ENCODE measurements at places on chromosomes 7 and 10.

DNA sequence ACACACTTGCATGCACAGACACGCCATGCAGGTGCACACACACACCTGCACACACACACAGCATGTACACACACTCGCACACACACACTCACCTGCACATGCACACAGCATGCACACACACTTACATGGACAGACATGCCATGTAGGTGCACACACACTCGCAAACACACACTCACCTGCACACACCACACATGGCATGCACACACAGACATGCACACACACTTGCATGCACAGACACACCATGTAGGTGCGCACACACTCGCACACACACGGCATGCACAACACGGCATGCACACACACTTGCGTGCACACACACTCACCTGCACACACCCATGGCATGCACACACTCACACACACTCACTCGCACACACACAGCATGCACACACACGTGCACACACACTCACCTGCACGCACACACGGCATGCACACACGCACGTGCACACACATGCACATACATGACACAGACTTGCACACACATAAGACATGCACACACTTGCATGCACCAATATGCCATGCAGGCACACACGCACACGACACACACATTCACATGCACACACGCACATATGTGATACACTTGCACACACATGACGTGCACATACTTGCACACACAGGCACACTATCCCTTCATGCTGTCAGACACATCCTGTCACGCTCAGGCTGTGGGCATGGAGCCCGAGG, 56.8 kb downstream of the INSIG1 start:
- DNase-seq: no peak

GRCh38 chr7:156764016-156764669, 123.6 kb downstream of the RNF32 start:
- no peak for DNase-seq

GRCh38 chr10:120988751-120989150, 137.6 kb downstream of the WDR11 start:
- no peak for DNase-seq

- DNase-seq: no peak
These were observed 320.8 kb downstream of the PRPF18 start for GRCh38 chr10:13907570-13907969.

DNA sequence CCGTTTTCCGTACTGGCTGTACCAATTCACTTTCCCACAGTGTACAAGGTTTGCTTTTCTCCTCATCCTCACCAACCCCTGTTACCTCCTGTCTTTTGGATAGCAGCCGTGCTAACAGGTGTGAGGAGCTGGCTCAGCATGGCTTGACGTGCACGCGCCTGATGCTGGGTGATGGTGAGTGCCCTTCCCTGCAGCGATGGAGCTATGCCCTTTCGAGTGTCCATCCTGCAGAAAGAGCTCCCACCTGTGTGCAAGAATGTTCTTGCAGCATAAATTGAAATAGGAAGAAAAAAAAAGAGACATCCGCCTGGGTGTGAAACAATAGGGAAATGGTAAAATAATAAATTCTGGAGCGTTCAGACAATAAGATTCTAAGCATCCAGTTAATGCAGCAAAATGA, 9.5 kb upstream of the UBE3C start:
- no peak for DNase-seq

- no peak for DNase-seq
These were observed 123.2 kb downstream of the ST7 start for GRCh38 chr7:117076426-117076943.

- no peak for DNase-seq
These were observed 108.3 kb downstream of the ANK3 start for GRCh38 chr10:60281331-60281730.

GRCh38 chr7:91007371-91007770, 256.9 kb upstream of the FZD1 start:
- no peak for DNase-seq

DNA sequence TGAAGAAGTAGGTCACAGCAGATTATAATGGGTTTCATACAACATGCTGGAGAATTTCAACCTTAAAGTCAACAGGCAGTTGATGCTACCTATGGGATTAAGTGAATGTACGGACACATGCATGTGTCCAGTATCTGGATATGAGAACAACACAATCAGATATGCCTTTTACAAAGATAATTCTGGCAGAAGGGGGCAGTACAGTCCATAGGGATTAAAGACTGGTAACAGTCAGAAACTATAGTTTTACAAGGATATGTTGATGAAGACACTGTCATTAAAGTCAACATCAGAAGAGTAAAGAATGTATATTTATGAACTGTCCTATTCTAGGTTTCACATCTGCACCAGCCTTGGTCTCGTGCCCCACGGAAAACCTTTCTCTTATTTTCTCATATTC, 41.5 kb downstream of the ANKMY2 start:
- no peak for DNase-seq

GRCh38 chr7:85070967-85071628, 115.8 kb downstream of the SEMA3D start:
- no peak for DNase-seq

DNA sequence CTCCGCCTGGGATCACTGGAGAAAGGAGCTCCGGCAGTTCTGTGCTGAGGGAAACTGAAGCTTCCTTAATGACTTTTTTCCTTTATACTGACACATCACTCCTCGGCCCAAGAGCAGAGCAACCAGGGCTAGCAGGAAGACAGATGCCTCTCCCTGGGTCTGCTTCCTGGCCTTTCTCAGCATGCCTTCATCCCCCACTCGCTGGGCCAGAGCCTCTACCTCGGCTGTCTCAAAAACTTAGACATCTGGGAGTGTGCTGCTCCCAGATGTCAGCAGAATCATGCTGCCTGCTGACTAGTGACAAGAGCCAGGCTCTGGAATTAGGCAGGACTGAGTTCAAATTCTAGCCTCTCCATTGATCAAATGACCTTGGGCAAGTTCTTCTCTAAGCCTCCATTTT, 24.4 kb upstream of the LRRC4 start:
- DNase-seq: no peak

GRCh38 chr7:107779647-107780099, 23.4 kb downstream of the SLC26A3 start:
- no peak for DNase-seq

GRCh38 chr10:93757136-93757535, 600 bp upstream of the LGI1 start:
- DNase-seq: no peak

DNA sequence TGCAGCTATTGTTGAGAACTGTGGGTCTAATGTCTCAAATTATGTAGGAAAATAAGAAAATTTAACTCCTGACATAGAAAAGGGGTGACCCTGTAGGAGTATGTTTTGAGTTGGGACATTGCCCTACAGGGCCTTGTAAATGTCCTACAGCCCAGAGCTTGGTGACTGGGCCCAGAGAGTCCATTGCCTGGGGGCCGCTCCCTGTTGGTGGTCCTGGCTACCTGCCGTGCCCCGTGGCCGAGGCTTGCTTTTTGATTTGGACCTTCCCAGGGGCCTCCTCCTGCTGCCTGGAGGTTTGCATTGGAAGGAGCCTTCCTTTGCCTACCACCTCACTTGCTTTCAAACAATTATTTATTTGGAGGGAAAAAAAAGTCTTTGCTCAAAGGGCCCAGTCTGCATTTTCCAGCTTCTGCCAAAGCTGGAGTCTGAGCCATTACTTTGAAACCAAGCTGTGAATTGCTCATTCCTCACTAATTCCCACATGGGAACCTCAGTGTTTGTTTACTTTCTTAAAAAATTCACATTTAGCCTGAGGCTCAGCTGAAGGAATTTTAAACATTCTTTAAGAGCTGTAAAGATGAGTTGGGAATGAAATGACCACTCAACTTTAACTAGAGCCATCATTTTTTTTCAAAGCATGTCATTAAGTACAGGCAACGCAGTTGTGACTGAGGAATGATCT, 355.0 kb downstream of the GLRX3 start:
- no peak for DNase-seq

GRCh38 chr7:17849504-17849903, 90.8 kb downstream of the SNX13 start:
- no peak for DNase-seq

DNA sequence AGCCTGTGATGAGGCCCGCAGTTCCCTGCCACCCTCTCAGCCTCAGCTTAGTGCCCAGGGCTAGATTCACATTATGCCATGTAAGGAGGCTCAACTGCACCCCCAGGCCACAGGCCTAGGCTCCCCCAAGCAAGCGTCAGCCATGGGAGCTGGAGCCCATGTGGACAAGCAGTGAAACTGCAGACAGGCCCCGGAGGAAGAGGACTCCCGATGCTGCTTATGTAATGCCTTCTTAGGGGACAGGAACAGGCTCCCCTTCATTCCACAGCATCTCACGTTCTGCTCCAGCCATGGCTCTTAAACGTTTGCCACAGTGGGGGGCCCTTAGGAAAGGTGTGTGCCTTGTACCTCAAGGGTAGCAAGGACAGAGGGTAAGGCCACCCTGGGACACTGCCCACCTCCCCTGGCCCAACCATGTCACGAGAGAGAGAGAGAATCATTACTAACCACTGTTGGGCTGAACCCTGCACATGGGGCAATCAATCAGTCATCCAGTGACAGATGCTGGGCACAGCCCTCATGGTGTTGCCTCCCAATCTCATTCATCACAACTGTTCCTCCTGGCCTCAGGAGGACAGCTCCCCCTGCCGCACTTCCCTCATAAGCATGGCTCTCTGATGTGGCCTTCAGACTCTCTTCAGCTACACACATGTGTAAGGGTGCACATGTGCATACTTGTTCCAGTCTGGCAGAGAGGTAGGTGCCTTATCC, 263.0 kb downstream of the GRID1 start:
- DNase-seq: no peak

GRCh38 chr10:102118867-102119266, 1.3 kb downstream of the LDB1 start:
- DNase-seq: no peak

DNA sequence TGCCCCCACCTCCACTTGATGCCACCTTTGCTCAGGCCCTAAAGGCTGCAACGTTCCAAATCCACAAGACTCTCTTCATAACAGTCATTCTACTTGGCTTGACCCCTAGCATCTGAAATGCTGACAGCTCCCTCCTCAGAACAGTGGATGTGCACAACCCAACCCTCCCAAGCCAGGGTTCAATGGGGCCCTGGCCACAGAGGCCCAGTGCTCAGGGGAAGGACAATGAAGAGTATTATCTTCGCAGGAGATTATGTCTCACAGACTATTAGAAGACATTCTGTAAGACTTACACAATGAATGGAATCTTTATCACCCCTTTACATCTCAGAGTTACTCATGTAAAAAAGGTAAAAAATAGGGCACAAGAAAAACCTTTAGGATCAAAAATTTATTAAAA, 20.4 kb downstream of the ERCC6 start:
- no peak for DNase-seq

DNA sequence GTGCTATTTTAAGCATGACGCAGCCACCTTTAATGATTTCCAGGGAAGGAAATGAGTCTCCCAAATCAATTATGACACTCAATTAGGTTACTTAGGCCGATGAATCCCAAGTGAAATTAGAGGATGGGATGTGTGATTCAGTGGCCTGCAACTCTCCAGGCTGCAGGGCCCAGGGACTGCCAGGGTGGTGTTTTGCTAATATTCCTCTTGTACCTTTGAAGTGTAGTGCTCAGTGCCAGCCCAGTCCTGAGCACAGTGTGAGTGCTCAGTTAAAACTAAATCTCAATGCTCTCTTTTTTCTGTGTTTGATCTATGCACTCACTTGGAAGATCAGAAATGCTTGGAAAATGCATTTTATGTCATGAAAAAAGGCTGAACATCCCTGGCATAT, 51.6 kb downstream of the SEM1 start:
- DNase-seq: no peak

- no peak for DNase-seq
These were observed 131.2 kb downstream of the DGKI start for GRCh38 chr7:137715533-137715932.

DNA sequence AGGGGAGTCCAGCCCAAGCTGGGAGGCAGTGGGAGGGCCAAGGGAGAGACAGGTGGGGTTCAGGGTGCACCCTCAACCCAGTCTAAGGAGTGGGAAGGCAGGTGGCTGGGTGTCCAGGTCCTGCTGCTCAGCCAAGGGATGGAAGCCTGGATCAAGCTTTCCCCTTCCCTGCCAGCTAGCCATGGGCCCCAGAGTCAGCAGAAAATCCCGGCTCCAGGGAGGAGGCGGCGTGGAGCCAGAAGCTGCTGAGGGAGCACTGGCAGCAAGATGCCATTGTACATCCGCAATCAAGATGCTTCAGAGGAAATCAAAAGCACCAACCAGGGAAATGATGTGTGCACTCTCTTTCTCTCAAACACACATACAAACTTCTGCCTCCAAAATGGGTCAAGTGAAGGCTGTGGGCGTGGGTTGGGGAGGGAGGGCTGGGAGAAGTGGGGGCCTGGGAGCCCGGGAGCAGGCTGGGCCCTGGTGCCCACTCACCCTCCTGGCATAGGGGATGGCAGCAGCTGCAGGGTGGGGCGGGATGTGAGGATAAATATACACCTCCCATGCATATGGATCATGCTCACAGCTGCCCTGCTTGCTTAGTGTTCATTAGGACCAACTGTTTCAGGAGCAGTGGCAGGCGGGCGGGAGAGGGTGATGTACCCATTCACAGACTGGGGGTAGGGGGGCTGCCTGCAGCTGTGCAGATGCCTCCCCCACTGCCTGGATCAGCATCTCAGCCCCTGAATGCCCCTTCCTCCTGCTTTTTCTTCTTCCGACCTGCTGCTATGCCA, 24.2 kb downstream of the TRIM8 start:
- no peak for DNase-seq

GRCh38 chr7:56447864-56448693, 331.9 kb upstream of the NUPR2 start:
- no peak for DNase-seq

DNA sequence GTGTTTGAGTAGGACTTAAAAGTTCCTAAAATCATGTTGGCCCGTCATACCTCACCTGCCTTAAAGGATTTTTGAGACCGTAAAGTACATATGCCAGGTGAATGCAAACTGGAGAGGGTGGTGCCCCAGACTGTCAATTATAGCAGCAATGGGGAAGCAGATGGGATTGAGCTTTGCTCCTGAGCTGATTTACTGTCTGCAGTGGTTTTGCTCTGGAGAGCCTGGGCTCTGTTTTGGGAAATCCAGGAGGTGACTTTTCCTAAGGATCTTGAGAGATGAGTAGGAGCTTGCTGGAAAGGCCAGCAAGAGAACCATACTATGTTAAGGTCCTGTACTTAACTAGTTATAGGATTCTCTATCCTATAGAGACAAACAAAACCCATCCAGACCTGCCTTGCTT, 43.0 kb downstream of the COL13A1 start:
- no peak for DNase-seq

DNA sequence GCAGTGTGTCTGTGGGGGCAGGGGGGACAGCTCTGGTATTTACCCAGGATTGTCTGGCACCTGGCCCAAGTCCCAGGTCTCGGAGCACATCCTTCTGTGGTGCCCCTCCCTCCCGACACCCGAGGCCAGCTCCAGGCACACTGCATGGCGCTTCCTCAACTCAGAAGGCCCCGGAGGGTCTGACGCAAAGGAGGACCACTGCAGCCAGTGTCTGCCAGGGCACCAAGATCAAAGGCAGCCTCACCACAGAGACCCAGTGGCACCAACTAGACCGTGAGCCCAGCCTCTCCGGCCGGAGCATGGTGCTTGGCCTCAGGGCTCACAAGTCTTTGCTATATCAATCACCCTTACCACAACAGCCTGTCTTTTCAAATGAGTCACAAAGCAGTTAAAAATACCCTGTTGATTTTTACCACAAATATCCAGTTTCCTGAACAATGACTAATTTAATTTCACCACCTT, 99.3 kb upstream of the DDC start:
- no peak for DNase-seq
